ENCODE measurements at places on chromosomes 1 and 21.

DNA sequence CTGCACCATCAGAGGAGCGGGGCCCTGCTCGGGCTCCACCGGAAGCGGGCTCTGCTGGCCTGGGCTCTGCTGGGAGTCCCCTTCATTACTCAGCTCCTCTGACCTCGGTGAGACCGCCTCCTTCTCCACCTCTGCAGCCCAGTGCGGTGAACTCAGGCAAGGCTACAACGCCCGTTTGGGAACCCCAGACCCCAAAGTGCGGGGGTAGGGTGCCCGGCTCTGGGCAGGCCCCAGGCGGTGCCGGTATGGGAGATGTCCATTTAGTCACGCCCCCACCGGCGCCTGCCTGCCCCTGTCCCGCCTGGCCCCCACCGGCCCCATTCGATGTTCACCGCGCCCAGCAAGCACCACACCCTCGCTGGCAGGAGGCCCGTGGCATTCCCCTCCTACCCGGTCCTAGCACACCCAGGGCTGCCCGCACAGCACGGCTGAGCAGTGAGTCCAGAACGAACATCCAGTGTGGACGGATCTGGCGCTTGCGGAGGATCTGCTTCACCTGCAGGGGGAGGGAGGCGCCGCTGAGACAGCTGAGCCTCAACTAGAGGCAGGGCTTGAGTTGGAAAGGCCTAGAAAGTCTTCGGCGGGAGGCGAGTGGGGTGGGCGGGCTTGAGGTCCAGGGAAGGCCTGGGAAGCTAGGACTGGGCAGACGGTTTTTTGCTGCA, 10.0 kb downstream of the MAP3K6 start:
- DNase-seq = no peak

- peak; percentile 30 for DNase-seq
Measured at GRCh38 chr21:39175154-39175553, 8.1 kb downstream of the PSMG1 start.

GRCh38 chr1:167564612-167565270, 11.2 kb upstream of the CREG1 start:
- DNase-seq = no peak

- DNase-seq = no peak
Measured at GRCh38 chr1:100642826-100643225, 76.7 kb upstream of the VCAM1 start.

DNA sequence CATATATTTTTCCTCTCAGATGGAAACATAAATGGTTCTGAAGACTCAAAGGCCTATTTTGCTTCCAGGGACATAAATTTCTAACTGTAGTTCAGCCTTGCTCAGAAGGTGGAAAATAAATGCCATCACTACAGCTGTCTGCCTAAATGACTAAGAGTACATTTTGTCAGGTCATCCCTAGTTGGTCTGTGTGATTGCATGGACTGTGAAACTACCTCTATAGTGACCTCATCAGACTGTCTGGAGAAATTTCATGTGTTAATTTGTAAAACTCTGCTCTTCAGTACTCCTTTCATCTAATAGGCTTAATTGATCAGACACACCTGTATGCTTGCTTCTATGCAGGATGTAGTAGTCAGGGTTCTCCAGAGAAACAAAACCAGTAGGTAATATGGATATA, 886.9 kb downstream of the AMY1C start:
- DNase-seq = no peak

- no peak for DNase-seq
Measured at GRCh38 chr1:188514917-188515316, 1686.2 kb downstream of the PLA2G4A start.

DNA sequence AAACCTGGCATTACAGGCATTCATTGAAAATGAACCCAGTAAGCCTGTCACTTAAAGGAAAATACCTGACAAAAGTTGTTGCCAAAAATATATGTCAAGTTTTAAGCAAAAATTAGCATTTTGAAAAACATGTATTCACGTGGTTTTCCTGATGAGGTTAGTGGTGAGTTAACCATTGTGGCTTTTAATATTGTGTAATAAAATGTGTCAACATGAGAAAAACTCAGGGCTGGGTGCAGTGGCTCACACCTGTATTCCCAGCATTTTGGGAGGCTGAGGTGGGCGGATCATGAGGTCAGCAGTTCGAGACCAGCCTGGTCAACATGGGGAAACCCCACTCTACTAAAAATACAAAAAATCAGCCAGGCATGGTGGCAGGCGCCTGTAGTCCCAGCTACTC, 731.4 kb downstream of the KCNT2 start:
- DNase-seq = no peak

GRCh38 chr1:209057901-209058300, 525.6 kb upstream of the CAMK1G start:
- DNase-seq = no peak

GRCh38 chr1:23122023-23122748, 46.5 kb downstream of the LUZP1 start:
- DNase-seq = peak; percentile 38

DNA sequence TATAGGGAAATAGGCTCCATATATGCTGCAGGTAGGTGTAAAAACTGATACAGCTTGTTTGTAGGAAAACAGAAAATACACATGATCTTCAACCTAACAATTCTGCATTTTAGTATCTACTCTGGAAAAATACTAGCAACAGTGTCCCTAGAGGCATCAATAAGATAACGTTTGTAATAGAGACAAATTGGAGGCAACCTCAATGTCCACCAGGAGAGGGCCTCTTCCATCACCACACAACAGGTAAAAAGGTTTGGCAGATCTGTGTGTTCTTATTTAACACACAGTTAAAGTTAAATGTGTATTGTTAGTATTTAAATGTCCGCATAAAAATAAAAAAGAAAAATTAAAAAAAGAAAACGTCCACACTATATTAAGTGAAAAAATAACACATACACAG, 5.4 kb downstream of the EIF2D start:
- no peak for DNase-seq

- DNase-seq = no peak
Measured at GRCh38 chr21:31354122-31354521, 10.1 kb upstream of the TIAM1 start.

GRCh38 chr1:88800382-88801051, 90.8 kb downstream of the GTF2B start:
- DNase-seq = peak; percentile 54

DNA sequence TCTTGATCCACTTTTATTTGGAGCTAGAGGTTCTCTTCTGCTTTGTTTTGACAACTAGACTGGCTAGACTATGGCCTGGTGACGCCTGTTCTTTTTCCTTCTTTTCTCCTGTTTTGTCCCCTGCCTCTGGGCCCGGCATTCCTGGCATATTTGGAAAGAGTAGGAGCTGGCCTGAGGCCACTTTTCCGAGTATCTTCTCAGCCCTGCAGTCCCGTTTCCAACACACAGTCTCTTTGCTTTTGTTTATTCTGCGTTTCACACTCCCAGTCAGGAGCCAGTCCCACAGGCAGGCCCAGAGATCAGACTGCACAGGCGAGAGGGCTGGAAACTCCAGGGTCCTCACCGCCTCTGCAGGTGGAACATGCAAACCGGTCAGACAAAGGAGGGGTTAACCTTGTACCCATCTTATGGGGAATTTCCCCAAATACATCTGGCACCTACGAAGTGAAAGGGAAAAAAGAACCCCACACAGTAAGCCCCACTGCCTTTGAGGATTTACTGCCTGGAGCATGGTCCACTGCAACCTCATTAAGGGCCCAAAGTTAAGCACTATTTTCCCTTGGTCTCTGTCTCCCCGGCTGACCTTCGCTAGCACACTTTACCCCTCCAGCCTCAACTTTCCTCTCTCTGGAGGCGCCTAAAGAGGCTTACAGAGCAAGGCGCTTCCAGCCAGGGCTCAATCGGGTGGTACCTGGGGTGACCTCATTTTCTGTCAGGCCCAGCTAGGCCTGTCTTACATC, 141.1 kb downstream of the TOMM20 start:
- DNase-seq = peak; percentile 55

DNA sequence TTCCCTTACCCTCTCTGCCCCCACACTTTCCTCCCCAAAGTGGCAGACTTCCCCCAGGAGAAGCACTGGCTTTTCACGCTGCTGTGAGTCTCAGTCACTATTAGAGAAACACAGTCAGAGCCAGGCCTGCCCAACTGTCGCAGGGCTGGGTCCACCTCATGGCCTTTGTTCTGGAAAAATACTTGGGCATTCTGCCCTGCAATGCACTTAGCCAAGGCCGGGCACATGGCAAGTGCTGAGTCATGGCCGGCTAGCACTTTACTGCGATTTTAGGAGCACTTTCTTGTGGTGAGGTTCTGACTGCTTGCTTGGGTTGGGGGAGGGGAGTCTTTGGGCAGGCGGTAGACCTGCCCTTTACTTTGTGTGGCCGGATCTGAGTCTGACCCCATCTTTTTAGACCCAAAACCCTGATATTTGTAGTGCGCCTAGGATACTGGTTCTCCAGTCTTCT, 7.7 kb downstream of the EPHX1 start:
- peak; percentile 87 for DNase-seq

GRCh38 chr1:56584910-56585528, 5.7 kb upstream of the PLPP3 start:
- peak; percentile 70 for DNase-seq

- DNase-seq = peak; percentile 43
Measured at GRCh38 chr1:94920061-94920460, 6.8 kb downstream of the CNN3 start.

DNA sequence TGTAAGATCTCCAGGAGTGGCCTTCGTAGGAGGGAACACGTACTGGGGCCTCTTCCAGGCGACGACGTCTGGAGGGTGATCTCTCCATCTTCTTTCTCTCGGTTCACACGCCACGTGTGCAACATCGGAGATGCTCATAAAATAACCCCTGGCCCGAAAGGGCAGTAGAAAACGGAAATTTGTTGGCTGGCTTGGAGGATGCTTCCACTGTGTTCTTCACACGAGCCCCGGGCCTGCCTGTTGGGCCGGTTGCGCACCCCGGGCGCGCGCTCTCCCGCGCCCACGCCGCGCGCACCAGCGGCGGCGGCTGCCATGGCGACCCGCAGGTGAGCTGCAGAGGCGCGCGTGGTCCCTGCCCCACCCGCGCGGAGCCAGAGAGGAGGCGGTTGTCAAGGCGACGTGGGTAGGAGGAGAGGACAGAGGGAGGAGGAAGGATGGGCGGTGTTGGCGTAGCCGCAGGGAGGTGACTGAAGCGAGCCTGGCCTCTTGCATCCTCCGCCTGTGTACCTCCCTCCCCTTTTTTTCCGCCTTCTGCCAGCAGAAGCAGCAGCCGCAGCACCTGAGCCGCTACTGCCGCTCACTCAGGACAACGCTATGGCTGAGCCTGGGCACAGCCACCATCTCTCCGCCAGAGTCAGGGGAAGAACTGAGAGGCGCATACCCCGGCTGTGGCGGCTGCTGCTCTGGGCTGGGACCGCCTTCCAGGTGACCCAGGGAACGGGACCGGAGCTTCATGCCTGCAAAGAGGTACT, at the start of gene ELAPOR1:
Gene ELAPOR1, plus strand, starts transcription at position 526 of the 752 bp plus-strand sequence. Its CDS starts 69 bp downstream, at position 595.
- peak; percentile 44 for DNase-seq

- DNase-seq = no peak
Measured at GRCh38 chr1:186292875-186293274, 82.2 kb downstream of the TPR start.

DNA sequence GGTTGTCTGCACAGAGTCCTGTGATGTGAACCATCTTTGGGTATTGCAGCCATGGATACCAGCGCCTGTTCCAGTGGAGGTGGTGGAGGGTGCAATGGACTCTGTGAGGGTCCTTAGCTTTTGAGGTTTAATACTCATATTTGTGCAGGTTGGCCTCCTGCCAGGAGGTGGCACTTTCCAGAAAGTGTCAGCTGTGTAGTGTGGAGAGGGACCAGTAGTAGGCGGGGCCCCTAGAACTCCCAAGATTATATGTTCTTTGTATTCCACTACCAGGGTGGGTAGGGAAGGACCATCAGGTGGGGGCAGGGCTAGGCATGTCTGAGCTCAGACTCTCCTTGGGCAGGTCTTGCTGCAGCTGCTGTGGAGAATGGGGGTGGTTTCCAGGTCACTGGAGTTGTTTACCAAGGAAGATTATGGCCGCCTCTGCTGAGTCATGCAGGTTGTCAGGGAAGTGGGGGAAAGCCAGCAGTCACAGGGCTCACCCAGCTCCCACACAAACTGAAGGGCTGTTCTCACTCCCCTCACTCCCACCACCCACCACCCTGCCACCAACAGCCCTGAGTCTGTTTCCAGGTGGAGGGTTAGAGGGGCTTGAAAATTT, 31.2 kb upstream of the ZNF678 start:
- DNase-seq = no peak

DNA sequence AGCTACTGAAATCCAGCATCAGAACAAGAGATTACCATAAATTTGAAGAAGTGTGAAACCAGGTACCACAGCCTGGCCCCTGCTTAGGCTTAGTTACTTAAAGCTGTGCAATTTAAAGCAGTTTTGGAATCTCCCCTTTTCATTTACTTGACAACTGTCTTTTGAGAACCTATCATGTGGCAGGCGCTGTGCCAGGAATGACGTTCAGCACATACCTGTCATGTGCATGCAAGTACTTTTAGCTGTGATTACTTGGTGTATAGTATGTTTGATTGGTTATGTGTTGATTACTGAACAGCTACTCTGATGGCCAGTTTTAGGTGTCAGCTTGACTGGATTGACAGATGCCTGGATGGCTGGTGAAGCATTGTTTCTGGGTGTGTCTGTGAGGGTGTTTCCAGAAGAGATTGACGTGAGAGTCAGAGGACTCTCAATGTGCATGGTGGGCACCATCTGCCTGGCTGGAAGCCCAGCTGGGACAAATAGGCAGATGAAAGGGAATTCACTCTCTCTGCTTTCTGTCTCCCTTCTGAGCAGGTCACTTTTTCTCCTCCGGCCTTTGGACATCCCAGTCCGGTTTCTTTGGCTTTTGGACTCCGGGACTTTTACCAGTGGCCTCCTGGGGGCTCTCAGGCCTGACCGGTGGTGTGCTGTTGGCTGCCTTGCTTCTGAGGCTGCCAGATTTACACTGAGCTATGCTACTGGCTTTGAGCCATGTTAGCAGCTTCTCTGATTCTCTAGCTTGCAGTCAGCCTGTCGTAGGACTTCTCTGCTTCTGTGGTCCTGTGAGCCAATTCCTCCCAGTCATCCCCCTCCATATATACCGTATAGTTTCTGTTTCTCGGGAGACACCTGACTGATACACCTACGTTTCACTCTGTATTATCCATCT, 178.0 kb downstream of the RYR2 start:
- no peak for DNase-seq

DNA sequence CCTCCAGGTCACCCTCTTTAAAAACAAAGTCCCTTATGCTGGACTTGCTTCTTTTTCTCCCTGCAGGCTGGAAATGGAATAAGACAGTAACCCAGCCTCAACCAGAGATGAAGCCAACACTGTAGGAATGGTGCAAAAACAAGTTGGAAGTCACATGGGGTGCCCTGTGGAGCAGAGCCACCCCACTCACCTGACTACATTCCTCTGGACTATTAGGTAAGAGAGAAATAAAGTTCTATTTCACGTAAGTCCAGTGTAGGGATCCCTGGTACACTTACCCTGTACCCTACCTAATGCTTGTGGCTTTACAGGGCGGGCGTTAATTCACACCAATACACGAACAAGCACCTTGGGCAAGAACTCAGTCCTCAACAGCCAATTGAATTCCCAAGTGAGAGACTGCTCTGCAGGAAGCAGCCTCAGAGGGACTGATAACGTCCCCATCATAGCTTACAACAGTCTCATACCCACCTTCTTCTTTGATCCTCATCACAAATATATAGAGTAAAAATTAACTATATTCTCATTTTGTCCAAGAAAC, 112.5 kb upstream of the FGGY start:
- DNase-seq = no peak

Data from GM03348 (cell line).